ENCODE measurements at places on chromosomes 6 and 20.

- DNase-seq: no peak
Observed at GRCh38 chr6:8030920-8031319, 33.3 kb downstream of the BLOC1S5 start.

DNA sequence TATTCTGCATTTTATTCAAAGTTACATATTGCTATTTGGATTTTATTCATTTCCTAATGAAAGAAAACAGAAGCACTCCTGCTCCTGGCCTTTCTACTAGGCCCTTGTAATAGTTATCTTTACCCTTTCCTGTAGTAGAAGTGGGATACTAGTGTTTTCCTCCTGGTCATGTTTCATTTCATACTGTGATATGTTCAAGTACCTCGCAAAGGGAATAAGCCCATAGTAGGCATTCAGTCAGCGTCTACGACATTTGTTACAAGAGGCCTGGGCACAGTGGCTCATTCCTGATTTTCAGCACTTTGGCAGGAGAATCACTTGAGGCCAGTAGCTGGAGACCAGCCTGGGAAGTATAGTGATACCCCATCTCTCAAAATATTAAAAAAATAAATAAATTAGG is 154.1 kb downstream of the ARID1B start:
- DNase-seq: no peak

DNA sequence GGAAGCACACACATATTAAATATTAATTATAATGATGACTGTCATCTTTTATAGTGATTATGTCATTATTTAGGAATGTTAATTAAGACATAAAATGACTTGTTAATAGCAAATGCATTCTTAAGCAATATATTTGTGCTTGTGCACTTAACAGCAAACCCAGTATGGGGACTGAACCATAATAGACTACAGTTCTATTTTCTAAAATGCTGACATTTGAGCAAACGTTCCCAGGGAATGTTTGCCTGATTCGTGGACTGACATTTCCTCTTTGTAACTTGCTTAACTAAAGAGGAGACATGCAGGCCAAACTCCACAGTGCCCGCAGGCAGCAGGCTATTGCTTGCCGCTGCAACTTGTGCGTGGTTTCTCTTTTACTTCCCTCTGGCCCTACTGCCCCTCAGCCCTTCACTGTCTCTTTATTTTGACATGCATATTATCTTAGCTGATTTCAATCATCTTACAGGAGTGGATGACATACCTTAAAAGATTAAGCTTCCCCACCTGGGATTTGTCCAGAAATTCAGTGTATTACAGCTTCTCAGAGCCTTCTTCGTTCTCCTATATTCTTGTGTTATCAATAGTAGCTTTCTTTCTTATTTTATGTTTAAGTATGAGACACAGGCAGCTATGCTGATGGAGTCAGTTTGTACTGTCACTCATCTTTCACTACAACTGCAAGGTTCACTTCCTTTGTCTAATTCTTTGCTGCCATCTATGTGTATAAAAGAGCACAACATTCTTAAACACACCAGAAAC is 141.5 kb downstream of the GMDS start:
- DNase-seq: peak; percentile 77

- DNase-seq: no peak
Observed at GRCh38 chr6:296151-297122, 4.2 kb downstream of the DUSP22 start.

GRCh38 chr6:37779902-37780628 is 39.5 kb upstream of the ZFAND3 start:
- DNase-seq: no peak

GRCh38 chr20:39630215-39630908 is 668.2 kb downstream of the DHX35 start:
- no peak for DNase-seq

GRCh38 chr6:168699631-168700295 is 258.8 kb downstream of the SMOC2 start:
- no peak for DNase-seq

- DNase-seq: no peak
Observed at GRCh38 chr6:162798546-162799266, 70.9 kb downstream of the PACRG start.

GRCh38 chr6:106749609-106750008 is 120.2 kb downstream of the QRSL1 start:
- no peak for DNase-seq

DNA sequence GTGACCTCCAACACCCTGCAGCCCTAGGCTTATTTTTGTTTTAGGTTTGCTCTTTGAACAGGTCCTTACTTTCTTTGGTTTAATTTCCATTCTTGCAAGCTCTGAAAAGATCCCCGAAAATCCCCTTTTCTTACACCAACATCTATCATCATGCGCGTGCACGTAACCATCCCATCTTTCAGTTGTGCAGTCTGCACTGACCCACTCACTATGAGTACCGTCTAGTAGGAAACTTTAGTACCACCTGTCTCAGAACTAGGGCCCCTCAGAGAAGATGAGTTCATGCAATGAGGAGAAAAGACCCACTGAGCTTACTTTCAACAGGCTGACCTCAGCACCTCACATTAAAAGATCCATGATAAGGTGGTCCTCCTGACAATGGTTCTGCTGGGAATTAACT is 120.6 kb upstream of the AGPAT4 start:
- no peak for DNase-seq

GRCh38 chr20:50341880-50342637 is 151.4 kb downstream of the CEBPB start:
- no peak for DNase-seq

DNA sequence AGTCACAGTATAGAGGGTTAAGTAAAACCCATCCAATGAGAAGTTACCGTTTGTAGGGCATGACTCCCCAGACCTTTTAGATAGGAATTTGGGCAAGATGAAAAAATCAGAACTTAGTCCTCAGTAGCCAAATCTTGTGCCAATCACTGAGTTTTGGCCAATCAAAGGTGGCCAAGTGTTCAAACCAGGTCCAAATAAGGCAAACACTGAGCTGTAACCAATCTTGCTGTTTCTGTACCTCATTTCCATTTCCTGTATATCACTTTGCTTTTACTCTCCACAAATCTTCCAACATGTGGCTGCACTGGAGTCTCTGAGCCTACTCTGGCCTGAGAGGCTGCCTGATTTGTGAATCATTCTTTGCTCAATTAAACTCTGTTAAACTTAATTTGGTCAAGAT is 81.8 kb upstream of the GPR6 start:
- peak; percentile 30 for DNase-seq

- peak; percentile 64 for DNase-seq
Observed at GRCh38 chr6:108895571-108895970, 47.3 kb downstream of the ARMC2 start.

GRCh38 chr6:49526598-49526997 is 23.9 kb upstream of the C6orf141 start:
- no peak for DNase-seq

- peak; percentile 99 for DNase-seq
Observed at GRCh38 chr20:25525867-25526266, 59.5 kb downstream of the NINL start.

GRCh38 chr20:42483730-42484303 is 705.9 kb downstream of the PTPRT start:
- DNase-seq: no peak

DNA sequence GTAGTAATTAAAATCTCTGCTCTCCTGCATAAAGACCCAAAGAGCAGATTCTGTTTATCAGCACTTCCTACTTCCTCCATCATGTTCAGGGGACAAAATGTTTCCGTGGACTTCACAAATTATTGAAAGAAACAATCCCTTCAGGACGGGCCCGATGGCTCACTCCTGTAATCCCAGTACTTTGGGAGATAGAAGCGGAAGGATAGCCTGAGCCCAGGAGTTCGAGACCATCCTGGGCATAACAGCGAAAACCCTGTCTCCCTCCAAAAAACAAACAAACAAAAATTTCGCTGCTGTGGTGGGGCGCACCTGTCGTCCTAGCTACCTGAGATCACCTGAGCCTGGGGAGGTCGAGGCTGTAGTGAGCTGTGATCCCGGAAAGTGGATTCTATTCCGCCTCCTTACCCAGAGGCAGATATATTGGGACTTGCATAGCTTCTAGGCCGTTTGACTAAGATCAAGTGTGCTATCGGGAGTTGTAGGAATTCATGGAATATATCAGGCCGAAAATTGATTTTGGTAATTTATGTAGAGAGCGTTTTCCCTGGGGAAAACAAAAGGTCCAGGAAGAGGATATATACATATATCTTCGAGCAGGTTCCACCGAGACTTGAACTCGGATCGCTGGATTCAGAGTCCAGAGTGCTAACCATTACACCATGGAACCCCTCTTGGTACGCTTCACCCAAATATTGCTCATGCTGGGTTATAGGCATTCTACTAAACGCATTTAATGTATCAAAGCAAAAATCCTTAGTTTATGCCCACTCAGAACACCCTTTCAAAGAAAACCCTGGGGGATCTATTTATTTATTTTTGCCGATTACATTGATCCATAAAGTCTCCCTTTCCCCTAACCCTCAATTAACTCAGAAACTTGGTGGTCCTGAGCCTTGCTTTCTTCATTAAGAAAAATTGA is 74.5 kb upstream of the ZNF184 start:
- DNase-seq: peak; percentile 79

DNA sequence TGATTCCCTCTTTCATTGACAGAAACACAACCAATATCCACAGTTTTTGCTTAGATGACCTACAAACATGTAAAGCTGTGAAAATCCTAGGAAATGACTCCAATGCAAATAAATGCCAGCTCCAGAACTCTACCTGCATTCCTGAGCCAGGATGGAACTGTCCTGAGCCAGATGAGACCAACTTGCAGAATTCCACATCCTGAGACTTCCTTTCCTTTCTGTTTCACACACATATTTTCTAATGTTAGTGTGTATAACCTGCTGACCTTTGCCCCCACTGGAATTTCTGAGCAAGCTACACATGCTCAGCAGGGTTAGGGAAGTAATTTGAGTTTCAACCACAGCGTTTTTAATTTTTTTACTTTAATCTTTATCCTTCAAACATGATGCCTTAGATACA is 69.6 kb upstream of the ADGRF1 start:
- DNase-seq: peak; percentile 68

- peak; percentile 64 for DNase-seq
Observed at GRCh38 chr6:21808045-21808470, 214.5 kb downstream of the SOX4 start.

- DNase-seq: no peak
Observed at GRCh38 chr6:69915346-69915745, 49.0 kb downstream of the COL19A1 start.

GRCh38 chr6:126054258-126054702 is 67.9 kb downstream of the TRMT11 start:
- DNase-seq: peak; percentile 63

GRCh38 chr6:43256670-43257366 is 13.5 kb downstream of the TTBK1 start:
- no peak for DNase-seq

- DNase-seq: no peak
Observed at GRCh38 chr6:166343150-166343487, 774 bp upstream of the SFT2D1 start.

DNA sequence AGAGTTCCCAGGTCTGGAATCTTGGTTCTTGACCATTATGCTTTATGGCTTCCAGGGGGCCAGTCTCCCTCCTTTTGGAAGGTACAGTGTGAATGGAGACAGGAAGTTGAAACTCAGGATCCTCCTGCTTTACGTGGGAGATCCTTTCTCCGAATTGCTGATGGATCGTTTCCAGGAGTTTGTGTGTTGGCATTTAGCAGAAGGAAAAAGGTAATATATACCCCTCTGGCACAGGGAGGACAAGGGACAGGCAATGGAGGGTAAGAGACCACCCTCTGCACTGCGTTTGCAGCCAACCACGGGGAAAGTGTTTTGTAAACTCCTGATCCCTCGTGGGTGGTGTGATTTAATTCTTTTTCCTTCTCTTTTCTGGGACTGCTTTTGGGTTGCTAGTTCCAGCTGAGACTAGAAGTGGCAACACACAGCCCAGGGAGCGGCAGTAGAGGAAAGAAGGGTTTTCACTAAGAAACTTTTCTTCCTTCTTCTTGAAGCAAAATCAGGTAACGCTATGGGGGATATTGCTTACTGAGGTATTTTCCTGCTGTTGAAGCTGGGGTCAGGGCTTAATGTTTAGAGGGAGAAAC is 257.6 kb upstream of the SUPT3H start:
- no peak for DNase-seq

DNA sequence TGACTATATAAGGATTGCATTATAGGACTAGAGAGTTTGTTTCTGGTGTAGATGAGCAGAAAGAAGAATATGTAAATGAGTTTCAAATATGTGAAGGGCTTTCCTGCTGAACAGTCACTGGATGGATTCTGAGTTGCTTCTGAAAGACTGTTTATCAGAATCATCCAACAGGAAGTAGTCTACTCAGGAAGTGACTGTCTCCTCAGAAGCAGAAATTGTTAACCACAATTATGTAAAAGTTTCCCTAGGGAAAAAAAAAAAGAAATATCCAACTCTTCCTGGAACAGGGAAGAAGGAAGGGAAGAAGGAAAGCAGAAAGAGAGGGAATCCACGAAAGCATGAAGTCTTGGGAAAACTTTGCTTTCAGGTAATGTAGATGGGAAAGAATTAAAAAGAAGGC is 138.9 kb downstream of the TENT5A start:
- DNase-seq: peak; percentile 79

DNA sequence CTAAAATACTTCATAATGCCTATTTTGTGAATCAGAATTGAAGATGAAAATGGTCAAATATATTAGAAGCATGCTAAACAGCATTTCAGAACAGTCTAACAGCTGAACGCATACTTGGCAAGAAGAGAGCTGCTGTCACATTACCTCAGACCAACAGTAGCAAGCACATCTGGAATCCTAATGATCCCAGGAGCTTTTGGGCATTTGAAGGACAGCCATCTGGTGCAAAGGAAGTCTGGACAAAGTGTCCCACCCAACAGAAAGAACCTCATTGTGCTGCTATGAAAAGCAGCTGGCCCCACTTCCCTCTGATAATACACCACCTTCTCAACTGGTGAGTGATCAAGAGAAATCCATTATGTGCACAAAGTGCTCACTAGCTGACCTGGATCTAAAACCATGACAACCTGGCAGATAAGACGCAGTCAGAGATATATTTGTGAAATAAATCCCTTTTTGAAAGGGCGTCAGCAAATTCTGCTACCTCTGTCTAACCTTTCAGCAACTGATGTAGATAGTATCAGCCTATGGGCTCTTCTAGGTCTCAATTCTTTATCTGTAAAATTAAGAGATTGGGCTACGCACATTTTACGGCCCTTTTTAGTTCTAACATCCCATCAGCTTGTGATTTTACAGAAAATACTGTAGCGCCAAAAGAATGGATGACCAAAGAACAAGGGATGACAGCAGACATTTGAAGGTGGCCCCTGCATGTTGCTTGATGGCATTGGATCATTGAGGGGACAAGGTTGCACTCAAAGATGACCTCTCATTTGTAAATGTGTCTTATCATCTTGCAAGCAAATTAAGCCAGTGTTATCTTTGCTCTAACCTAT is 78.7 kb downstream of the SGK1 start:
- no peak for DNase-seq

- peak; percentile 86 for DNase-seq
Observed at GRCh38 chr6:140380427-140381218, 1006.2 kb upstream of the CITED2 start.

DNA sequence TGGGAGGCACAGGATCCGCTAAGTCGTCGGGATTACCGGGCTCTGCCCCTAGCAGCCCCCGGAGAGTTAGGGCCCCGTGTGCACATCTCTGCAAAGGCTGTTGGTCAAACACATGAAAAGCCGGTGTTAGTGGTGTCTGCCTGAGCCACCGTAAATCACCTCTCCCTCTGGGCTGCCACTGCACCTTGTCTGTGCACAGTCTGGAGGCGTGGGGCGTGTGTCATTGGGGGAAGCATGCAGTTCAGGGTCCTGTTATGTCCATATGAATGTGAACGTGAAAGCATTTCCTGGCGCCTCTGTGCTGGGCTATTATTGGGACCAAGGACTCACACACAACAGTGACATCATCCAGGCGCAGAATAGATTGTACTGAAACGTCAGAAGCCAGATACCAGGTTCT is 305.6 kb downstream of the NRN1 start:
- no peak for DNase-seq

- peak; percentile 42 for DNase-seq
Observed at GRCh38 chr20:38178065-38178491, 13.0 kb upstream of the TGM2 start.
